Activated T-cell treated with anti-CD3 and anti-CD28 coated beads, Interleukin-2, amount 50 U/mL, for 72 hours (primary cell): ENCODE measurements at places on chromosomes 5 and 9.

GRCh38 chr9:117926031-117926658, 221.9 kb downstream of the TLR4 start:
- DNase-seq = no peak

DNA sequence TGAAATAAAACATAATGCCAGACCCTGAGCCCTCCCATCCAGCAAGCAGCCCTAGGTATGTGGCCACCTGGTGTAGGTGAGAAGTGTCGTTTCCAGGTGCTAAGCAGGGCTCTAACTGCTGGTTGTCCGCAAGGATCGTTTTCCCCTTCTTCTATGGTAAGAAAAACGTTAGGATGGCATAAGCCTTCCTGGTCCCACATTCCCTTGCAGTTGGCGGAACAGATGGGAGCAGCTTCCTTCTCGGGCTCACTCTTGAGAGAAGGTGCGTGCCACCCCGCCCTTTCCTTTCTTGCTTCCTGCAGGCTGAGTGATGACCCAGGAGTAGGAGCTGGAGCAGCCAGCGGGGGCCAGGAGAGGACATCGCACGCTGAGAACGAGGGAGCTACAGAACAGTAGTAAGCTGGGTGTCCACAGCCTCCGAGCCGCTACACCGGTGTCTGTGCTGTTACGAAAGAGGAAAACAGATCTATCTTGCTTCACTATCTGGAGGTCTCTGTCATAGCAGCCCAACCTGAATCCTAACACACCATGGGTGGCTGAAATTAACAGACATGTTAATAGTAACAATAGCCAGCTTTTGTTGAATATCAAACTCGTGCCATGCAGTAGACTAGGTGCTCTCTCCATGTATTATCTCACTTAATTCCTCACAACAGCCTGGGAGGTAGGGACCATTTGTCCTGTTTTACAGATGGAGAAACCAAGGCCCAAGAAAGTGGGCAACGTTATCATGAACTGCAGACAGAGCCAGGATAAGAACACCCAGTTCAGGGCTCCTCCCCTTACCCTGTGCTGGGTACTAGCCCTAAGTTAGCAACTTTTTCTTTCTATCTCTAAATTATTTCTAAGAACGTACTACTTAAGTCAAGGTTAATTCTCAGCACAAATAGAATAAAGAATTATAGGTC, 139.8 kb downstream of the COL23A1 start:
- DNase-seq = no peak

GRCh38 chr5:86977190-86977589, 290.5 kb upstream of the RASA1 start:
- DNase-seq = no peak

GRCh38 chr5:107779437-107779836, 108.7 kb upstream of the EFNA5 start:
- DNase-seq = no peak

GRCh38 chr9:112121633-112122032, 53.5 kb downstream of the SUSD1 start:
- no peak for DNase-seq

DNA sequence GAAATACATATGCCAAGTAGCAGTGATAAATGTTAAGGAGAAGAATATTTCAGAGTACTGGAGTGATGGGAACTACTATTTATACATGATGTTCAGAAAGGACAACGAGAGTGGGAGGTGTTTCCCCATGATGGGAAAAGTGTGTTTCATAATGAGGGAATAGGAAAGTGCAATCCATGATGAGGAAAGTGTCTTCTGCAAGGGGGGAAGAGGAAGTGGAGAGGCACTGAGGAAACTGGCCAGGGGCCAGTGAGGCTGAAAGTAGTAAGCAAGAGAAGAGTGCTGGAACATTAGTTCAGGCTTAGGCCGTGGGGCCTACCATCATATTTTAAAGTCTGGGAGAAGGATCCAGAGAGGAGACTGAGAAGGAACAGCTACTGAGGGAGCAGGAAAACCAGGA, 327.2 kb downstream of the SLF1 start:
- no peak for DNase-seq

GRCh38 chr5:132641241-132641723, 16.7 kb upstream of the IL13 start:
- DNase-seq = peak; percentile 69

GRCh38 chr9:137126786-137127185, 12.2 kb upstream of the GRIN1 start:
- no peak for DNase-seq

DNA sequence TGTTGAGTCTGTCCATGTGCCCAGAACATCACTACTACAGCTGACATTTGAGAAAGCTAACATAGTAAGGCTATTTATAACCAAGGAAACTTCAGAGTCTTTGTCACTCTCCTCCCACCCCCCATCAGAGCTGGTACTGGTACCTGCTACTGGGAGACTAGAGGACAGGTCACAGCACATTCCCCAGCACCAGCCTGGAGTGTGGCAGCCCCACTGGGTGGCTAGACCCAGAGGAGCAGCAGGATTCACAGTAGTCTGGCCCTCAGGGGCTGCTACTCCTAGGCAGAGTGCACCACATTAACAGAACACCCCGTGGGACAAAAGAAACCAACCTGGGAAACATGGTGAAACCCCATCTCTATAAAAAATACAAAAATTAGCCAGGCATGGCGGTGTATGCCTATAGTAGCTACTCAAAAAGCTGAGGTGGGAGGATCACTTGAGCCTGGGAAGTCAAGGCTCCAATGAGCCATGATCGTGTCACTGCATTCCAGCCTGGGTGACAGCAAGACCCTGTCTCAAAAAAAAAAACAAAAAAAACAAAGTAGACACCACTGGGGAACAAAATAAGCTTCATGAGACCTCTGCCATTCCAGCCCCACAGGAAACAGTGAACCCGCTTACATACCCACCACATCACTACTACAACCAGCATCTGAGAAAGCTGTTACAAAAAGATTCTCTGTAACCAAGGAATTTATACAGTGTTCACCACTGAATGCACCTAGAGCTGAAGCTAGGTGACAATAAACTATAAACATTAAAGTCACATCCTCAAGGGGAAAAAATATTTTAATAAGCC, 26.3 kb upstream of the PTGER4 start:
- no peak for DNase-seq

- peak; percentile 7 for DNase-seq
These were observed 107.8 kb downstream of the SMIM23 start for GRCh38 chr5:171893290-171893886.

GRCh38 chr5:50328193-50328729, 112.8 kb downstream of the EMB start:
- DNase-seq = no peak

DNA sequence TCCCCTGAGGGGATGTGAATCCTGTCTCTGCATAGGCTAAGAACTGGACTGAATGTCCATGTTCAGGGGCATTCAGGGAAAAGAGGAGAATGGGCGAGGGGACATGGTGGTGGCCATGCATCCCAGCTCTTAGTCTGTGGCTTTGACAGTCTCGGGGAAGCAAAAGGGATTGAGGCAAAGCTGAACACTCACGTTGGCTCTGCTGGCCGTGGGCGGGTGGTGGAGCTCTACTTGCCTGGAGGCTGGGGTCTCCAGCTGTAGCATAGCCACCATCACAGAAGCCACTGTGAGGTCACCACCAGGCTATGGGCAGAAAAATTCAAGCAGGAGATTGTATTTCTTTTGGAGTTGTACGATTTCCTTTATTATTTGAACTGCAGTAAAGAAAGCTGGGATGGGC, 4.1 kb downstream of the GARIN3 start:
- no peak for DNase-seq

- no peak for DNase-seq
These were observed 707.2 kb downstream of the MTRR start for GRCh38 chr5:8576178-8576577.

DNA sequence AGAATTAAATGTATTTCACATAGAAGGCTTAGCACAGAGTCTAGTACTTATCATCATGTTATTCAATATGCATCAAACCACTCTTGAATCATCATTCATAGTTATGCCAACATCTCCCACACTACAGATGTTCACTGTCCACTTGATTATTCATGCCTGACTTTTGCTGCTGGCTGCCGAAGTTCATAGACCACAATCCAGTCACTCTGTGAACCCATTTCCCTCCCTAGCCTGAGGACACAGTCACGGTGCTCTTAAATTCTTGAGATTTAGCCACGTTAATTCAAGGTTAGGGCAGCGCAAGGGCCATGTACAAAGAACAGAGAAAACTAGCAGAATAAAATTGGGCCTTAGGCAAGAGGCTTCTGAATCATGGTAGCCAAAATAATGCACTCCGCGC, 32.4 kb downstream of the ABCA1 start:
- DNase-seq = no peak

DNA sequence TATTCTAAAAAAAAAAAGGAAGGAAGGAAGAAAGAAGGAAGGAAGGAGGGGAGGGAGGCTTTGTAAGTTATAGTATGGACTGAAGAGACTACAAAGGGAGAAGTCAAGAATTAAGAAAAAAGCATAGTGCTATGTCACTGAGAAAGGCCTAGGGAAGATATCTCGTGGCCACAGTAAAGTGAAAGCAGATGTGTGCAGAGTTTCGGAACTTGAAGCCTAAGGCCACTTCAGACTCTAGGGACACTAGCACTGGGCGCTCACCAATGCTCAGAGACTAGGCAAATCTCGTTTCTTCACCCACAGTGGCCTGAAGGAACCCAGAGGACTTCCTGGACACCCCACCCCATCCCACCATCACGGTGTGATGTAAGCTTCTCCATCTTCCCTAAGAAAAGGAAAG, 181.4 kb upstream of the TRPM3 start:
- no peak for DNase-seq

GRCh38 chr5:168055141-168055683, 236.2 kb upstream of the WWC1 start:
- no peak for DNase-seq

DNA sequence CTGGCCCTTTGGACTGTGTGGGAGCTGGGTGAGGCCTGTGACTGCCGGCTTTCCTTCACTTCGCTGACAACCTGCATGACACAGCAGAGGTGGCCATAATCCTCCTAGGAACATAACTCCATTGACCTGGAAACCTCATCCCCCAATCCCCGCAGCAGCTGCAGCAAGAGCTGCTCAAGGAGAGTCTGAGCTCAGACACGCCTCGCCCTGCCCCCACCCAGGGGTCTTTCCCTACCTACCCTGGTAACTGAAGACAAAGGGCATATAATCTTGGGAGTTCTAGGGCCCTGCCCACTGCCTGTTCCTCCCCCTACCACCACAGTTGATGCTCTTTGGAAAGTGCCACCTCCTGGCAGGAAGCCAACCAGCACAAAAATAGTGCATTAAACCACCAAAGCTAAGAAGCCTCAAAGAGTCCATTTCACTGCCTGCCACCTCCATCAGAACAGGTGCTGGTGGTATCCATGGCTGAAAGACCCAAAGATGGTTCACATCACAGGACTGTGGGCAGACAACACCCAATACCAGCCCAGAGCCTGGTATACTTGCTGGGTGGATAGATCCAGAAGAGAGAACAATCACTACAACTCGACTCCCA, 18.4 kb downstream of the TRIM36 start:
- DNase-seq = no peak

DNA sequence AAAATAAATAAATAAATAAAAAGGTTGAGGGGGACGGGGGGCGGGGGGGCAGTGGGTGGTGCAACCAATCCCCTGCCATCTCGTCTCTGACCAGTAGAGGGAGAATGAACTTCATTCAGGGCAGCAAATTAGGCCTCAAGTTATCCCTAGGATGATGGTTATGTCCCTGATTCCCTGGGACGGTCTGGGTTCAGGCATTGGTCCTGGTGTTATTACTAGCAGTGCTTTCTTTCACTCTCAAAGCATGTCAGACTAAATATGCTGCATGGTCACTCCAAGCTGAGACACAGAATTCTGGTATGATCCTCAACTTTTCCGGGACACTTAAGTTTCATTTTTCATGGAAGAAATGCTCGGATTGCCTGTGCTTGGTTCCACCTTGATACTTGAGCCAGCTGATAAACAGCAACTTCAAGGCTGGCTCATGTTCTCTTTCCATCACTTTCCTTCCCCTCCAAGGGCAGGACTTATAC, 59.4 kb downstream of the DAP start:
- peak; percentile 46 for DNase-seq

DNA sequence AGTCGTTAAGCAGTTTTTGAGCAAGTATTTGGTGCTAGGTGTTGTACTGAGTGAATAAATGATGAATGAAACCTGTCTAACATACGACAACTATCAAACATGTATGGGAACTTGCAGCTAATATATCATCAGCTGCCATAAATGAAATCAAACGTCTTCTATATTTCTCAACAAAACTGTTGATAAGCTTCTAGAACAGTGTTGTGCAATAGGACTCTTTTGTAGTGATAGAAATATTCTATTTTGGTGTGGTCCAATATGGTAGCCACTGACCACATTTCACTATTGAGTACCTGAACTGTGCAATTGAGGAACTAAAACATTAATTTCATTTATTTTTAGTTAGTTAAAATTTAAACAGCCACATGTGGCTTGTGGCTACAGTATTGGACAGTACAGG, 16.3 kb upstream of the FYB1 start:
- no peak for DNase-seq

GRCh38 chr5:2353211-2353610, 398.3 kb downstream of the IRX2 start:
- no peak for DNase-seq

DNA sequence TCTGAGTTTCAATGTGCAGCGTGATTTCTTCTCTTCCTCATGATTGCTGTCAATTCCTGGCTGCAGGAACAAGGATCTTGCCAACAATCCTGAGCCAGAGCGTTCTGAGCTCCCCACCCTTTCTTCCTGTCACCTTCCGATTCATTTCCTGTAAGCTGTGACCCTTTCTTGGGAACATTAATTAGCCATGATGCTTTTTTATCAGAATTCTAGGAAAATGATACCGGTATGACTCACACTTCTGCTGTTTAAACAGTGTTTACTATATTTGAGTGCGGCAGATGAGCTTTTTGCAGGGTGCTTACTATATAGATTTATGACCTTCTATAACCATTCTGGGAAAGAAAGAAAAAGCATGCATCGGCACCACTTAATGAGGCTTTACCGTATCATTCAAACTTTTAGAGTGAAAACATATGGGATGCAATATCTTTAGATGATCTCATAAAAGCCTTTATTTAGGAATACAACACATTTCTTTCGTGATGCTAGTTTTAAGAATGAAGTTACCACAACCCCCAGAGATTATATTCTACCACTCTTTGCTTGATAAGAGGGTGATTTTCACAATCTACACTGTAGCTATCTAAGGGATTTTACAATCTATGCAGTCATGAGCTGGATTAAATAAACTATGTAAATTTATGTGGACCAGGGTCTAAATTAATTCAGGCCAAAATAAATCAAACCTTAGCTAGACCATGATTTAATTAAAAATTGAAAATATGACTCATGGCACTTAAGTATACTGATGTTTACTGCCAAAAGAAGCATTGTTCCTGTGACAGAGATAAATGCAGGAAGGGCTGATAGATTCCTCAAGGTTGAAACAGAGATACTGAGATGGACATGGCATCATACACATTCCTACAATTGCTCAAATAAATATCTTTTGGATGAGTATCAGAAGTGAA, 38.0 kb upstream of the OSMR start:
- DNase-seq = no peak

DNA sequence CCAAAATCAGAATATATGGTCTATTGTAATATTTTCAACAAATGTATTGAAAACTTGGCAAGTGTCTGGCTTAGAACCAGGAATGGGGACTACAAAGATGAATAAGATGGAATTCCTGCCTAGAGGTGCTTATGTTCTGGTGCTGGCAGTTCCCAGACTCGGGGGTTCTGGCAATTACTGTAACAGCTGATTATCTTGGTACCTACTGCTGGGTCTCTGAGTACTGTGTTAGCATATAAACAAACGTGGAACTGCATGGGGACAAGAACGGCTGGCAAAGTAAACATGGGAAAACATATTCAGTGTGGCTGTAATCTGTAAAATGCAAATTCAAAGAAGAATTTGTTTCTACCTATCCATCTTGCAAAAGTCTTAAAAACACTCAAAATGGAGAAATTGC, 89.9 kb downstream of the SLC24A2 start:
- no peak for DNase-seq

GRCh38 chr9:127785933-127786772, at the start of gene CDK9:
Gene CDK9 (plus strand): TSS chr9:127786034. CDS start chr9:127786149, 115 bp downstream.
- DNase-seq = peak; percentile 98
